ENCODE measurements at places on chromosomes 5 and 9.

DNA sequence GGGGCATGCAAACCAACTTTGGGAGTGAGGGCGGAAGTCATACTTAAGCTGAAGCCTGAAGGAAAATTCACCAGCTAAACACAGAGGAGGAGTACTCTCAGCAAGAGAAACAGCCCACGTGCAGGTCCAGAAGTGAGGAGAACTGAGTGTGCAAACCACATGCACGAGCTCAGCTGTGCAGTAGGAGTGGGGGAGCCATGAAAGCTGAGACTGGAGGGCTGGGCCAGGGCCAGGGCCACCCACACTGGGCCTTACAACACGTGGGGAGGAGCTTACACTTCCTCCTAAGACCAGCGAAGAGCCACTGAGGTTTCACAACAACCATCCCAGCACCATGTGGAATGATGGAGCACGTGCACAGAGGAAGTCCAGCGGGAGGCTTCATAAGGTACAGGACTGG is 9.3 kb upstream of the WWC1 start:
- no peak for DNase-seq

DNA sequence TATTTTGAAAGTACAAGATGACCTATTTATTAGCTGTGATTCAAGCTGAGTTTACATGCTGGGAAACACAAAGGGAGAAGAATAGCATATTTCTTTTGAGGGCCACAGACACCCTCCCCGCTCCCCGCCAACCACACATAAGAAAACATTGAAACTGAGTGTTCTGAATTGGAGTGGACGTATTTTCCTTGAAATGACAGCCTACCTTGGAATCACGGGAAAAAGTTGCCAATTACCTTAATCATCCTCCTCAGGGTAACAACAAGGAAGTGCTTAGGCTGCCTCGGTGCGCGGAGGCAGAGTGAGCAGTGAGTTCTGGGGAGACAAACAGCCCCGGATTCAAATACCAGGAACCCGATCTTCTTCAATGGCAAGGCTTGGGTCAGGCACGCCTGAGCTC is 31.4 kb downstream of the CFAP77 start:
- no peak for DNase-seq

GRCh38 chr9:4308482-4308881 is 8.6 kb upstream of the GLIS3 start:
- no peak for DNase-seq

DNA sequence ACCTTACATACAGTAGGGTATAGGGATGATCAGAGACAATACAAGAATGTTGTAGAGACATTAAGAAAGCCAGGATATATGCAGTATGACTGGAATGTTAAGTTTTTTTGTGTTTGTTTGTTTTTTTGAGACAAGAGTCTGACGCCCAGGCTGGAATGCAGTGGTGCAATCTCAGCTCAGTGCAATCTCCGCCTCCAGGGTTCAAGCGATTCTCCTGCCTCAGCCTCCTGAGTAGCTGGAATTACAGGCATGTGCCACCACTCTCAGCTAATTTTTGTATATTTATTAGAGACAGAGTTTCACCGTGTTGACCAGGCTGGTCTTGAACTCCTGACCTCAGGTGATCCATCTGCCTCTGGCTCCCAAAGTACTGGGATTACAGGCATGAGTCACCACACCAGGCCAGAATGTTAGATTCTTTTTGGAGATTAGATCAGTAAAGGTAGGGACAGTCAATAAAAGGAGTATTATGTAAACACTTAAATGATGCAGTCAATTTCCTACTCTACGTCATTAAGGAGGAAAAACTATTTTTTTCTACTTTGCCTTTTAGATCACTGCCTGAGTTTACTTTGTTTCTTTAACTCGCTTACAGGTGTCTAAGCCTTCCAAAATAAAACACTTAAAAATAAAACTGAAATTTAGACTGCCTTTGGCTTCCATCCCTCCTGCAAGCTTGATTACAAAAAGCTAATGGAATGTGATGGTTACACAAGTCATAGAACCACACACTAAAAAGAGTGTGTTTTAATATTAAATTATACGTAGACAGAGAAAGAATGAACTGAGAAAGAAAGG is 6.8 kb upstream of the HNRNPA0 start:
- no peak for DNase-seq

DNA sequence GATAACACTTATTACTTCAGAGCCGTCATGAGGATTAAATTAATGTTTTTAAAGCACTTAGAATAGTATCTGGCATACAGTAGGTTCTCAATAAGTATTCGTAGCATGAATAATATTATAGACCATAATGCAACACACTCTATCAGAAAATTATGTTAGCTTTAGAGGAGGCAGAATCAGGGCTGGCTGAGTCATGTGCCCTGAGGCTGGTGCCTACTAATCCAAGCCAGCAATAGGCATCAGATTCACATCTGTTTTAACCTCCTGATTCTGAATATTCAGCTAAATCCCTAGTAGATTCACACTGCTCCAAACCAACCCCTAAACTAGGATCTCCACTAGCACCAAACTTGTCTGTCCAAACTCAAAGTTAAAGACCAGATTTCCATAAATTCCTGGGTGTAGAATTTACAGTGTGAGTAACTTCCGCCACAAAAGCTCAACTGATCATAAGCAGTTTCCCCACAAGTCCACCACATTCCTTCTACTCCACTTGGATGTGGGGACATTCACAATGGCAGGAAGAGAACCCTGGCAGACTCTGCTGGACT is 170.0 kb upstream of the DAPK1 start:
- no peak for DNase-seq

GRCh38 chr5:177134697-177135225 is 1.2 kb downstream of the NSD1 start:
- no peak for DNase-seq

All from hepatic stellate cell (primary cell).